ENCODE measurements at places on chromosomes 2 and 18. TPM values are rescaled to one million over a fixed set of nuclear protein-coding genes. Genes with fewer than 3 reads are reported as not detected.

The HOXD1 gene
- not detected for total RNA-seq

The KCNJ3 gene
- total RNA-seq: not detected

The SLC4A3 gene
- total RNA-seq: not detected

The FBXO48 gene
- total RNA-seq: 2.1 TPM

The OSBPL6 gene
- total RNA-seq: 1.1 TPM

The DOK6 gene
- not detected for total RNA-seq

DNA sequence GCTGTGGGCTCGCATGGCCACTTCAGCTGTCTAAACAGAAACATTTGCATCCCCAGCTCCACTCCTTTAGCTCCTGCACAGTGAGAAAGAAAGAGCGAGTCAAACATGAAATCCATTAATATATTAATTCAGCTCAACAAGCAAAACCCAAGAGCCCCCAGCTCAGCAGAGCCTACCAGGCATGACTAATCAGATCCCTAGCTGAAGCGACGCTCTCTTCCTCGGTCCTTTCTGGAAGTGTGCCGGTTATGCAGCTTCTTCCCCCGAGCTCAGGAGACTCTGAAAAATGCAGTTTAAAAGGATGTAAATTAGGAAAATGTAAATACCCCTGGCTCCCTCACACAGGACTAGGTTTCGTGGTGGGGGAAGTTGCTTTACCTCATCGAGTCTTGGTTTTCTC, 221.5 kb downstream of the ANKRD30B start:
- no peak for DNase-seq
- no peaks in the 10 kb centered on the region for H3K27me3 ChIP-seq
- H3K4me1 ChIP-seq: no peaks in the 10 kb centered on the region
- H3K4me3 ChIP-seq: no peak overlapping the region
- H3K36me3 ChIP-seq: no peaks in the 10 kb centered on the region

DNA sequence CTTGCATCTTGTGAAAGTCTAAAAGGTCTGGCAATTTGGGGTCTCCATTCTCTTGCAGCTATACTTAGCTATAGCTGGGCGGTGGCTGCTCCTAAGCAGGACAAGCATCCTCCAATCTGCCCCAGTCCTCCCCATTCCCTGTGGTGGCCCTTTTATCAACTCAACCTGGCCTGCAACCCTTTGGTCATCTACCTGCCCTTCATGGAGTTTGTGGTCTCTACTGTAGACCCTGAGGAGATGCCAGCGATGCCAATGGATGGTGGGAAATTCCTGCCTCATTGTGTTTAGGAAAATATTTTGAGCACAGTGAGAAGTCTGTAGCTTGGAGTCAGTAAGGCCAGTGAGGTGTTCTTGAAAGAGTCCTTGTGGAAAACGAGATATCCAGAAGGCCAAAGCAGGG, 143.4 kb downstream of the CAPN13 start:
- H3K4me3 ChIP-seq: no peak overlapping the region
- H3K27me3 ChIP-seq: no peaks in the 10 kb centered on the region
- no peaks in the 10 kb centered on the region for H3K36me3 ChIP-seq
- no peak overlapping the region for H3K27ac ChIP-seq

DNA sequence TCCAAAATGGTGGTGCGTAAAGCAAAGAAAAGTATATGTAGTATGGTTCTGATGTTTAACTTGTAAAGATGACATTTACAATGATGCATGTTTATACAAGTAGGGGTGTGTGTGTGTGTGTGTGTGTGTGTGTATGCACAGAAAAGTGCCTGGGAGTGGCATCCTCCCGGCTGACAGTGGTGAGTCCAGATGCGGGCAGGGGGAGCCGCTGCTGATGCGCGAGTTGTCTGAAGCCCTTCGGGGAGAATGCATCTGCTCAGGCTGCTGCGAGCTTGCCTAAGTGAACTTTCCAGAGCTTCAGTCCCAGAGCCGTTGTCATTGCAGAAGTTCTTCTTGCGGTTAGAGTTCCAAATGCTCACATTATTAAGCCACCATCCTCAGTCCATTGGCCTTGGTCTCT, 429.7 kb upstream of the HS6ST1 start:
- no peak overlapping the region for H3K27ac ChIP-seq
- H3K27me3 ChIP-seq: no peaks in the 10 kb centered on the region
- DNase-seq: no peak
- no peak overlapping the region for H3K4me3 ChIP-seq

- no peak for DNase-seq
- no peaks in the 10 kb centered on the region for H3K4me1 ChIP-seq
- H3K27me3 ChIP-seq: no peaks in the 10 kb centered on the region
- H3K36me3 ChIP-seq: no peaks in the 10 kb centered on the region
- H3K27ac ChIP-seq: no peak overlapping the region
- no peak overlapping the region for H3K4me3 ChIP-seq
These were observed 135.7 kb upstream of the NDUFV2 start for GRCh38 chr18:8966821-8967220.

GRCh38 chr2:44098050-44098449, 70.6 kb upstream of the PPM1B start:
- DNase-seq: no peak
- H3K4me3 ChIP-seq: no peak overlapping the region
- H3K4me1 ChIP-seq: no peaks in the 10 kb centered on the region
- no peak overlapping the region for H3K27ac ChIP-seq
- no peaks in the 10 kb centered on the region for H3K36me3 ChIP-seq

DNA sequence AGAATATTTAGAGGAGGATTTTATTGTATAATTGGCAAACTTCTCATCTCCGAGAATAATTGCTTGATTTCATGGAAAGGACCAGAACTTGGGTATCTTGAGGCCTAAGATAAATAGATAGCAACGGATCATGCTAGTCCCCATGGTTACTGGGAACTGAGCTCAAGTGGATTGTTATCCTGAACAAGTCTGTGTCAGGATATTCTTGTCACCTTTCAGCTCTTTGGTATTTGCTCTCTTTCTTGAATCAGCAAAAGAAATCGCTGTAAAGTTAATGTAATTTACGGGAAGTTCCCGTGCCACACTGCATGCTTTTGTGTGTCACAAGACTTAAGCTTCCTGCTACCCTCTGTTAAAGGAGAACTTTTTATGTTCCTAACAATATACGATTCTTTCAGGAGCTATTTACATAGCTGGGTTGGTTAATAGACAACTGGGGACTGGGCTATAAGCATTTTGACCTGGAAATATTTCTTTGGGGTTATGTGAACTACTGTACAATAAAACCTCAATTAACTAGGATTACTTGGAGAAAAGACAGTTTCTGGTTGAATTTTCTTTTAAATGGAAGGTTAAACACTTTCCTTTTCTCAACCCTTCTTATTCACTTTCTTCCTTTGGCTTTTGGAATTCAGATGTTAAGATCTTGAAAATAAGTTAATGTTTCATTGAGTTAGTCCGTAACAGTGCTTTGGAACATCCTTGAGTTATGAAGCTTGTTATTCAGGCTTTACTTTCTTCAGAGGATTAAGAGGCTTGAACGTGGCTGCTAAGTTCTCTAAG, 151.2 kb downstream of the FMNL2 start:
- no peaks in the 10 kb centered on the region for H3K4me1 ChIP-seq
- no peaks in the 10 kb centered on the region for H3K27me3 ChIP-seq
- no peak overlapping the region for H3K27ac ChIP-seq
- DNase-seq: no peak

DNA sequence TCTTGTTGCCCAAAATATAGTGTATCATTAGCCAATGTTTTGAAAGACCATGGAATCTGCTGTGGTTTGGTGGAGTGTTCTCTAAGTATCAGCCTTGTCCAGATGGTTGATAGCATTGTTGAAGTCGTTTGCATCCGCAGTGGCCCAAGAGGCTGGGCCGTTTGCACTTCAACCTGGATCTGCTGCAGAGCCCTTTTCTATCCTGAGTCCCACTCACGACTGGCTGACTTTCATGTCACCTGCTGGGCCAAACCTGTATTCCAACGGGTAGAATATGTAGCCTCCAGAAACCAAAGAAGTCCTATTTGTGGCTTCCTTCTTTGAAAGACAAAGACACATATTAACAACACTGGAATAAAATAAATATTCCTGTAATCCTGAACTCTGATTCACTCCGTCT, 1154.1 kb downstream of the RPIA start:
- H3K27me3 ChIP-seq: no peaks in the 10 kb centered on the region
- H3K4me1 ChIP-seq: no peaks in the 10 kb centered on the region
- H3K27ac ChIP-seq: no peak overlapping the region
- no peak overlapping the region for H3K4me3 ChIP-seq
- DNase-seq: no peak

DNA sequence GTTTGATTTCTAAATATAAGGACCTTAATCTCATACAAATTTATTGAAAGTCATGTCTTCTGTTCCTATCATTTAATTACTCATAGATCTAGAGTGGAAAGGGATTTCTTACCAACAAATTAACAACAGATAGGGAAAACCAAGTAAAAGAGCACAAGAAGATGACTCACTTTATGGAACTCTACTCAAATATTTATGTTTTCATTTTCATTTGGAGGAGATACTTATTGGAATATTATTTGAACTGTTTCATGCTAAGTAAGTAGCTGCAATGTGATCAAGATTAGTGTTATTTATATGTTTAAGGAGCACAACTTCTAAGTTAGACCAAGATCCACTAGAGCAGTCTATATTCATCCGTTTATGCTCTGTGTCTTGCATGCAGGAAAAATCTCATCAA, 1.3 kb downstream of the NT5C1B start:
- no peaks in the 10 kb centered on the region for H3K4me1 ChIP-seq
- no peak for DNase-seq
- H3K4me3 ChIP-seq: no peak overlapping the region
- no peak overlapping the region for H3K27ac ChIP-seq
- no peaks in the 10 kb centered on the region for H3K27me3 ChIP-seq

GRCh38 chr2:134372611-134373131, 118.8 kb downstream of the MGAT5 start:
- no peaks in the 10 kb centered on the region for H3K36me3 ChIP-seq
- no peaks in the 10 kb centered on the region for H3K27me3 ChIP-seq

GRCh38 chr2:51650769-51651168, 618.8 kb upstream of the NRXN1 start:
- no peak overlapping the region for H3K4me3 ChIP-seq
- DNase-seq: no peak
- H3K4me1 ChIP-seq: no peaks in the 10 kb centered on the region
- no peaks in the 10 kb centered on the region for H3K27me3 ChIP-seq
- no peak overlapping the region for H3K27ac ChIP-seq
- H3K36me3 ChIP-seq: no peaks in the 10 kb centered on the region

GRCh38 chr2:189285962-189286645, 106.5 kb upstream of the COL5A2 start:
- no peak overlapping the region for H3K27ac ChIP-seq
- no peak overlapping the region for H3K4me3 ChIP-seq
- H3K36me3 ChIP-seq: no peaks in the 10 kb centered on the region
- H3K4me1 ChIP-seq: no peaks in the 10 kb centered on the region
- no peak for DNase-seq

DNA sequence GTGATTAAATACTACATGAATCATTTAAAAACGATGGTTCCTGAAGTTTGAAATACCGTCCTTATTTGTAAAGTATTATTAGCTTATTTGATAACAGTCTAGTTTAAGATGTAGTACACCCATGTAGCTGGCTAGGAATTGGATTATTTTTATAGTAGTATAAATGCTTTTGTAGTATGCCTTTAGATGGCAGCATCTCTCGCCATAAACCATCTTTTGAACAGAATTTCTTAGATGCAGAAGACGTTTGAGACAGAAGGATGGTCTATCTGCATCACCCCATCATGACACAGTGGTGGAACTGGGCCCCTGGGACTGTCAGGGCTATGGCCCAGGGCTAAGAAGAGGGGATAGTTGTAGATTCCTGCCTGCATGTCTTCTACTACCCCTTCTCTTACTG, 152.7 kb downstream of the WDSUB1 start:
- H3K27me3 ChIP-seq: no peaks in the 10 kb centered on the region
- no peaks in the 10 kb centered on the region for H3K36me3 ChIP-seq
- H3K4me1 ChIP-seq: no peaks in the 10 kb centered on the region
- H3K4me3 ChIP-seq: no peak overlapping the region

DNA sequence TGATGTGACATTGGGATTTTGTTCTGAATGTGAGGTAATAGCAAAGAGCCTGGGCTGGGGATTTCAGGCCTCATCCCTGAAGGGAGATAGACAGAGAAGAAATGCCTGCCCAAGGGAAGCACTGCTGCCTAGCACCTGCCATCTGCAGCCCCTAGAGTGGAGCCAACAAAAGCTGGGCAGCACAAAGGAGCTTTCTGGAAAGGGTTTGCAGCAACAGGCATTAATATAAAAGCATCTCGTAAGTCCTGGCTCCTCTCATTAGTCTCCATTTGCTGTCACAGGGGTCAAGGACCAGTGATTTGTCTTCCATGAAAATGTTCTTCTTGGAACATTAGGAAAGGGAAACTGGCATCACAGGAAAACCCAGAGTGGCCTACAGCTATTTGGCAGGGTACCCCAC, 157.2 kb upstream of the SLC14A2 start:
- H3K27ac ChIP-seq: no peak overlapping the region
- no peaks in the 10 kb centered on the region for H3K27me3 ChIP-seq
- no peaks in the 10 kb centered on the region for H3K4me1 ChIP-seq
- no peak overlapping the region for H3K4me3 ChIP-seq
- no peak for DNase-seq

DNA sequence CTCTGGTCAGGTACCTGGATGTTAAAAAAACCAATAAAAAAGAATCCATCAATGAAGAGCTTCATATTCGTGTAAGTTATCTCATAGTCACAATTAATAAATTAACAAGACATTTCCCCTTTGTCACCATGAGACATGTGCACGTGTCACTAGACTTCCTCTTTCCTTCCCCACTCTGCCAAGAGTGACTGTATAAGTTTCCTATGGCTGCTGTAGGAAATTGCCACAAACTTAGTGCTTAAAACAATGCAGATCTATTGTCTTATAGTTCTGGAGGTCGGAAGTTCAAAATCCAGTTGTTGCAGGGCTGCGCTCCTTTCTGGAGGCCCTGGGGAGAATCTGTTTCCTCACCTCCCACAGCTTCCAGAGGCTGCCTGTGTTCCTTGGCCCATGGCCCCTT, 35.8 kb downstream of the SLC9A4 start:
- H3K4me3 ChIP-seq: no peak overlapping the region
- H3K27me3 ChIP-seq: no peaks in the 10 kb centered on the region
- H3K36me3 ChIP-seq: no peaks in the 10 kb centered on the region
- no peak overlapping the region for H3K27ac ChIP-seq

DNA sequence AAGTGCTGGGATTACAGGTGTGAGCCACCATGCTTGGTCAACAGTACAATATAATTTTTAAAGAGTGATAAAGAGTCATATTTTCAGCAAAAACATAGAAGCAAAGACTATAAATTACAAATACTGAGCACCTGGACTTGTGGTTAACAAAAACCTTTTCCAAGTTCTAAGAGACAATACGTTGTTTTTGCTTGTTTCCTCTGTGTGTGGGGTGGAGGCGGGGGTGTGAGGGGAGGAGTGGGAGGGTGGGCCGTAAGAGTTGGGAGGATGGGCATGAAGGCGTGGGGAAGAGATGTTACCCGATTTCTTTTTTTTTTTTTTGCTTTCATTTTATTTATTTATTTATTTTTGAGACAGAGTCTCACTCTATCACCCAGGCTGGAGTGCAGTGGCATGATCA, 78.0 kb upstream of the WIPF1 start:
- peak; percentile 59 for DNase-seq
- H3K27ac ChIP-seq: no peak overlapping the region
- peaks cover 28% of the 10 kb centered on the region for H3K4me1 ChIP-seq
- H3K36me3 ChIP-seq: no peaks in the 10 kb centered on the region

Measured in naive thymus-derived CD4-positive, alpha-beta T cell (primary cell).